Urothelium cell line (cell line): ENCODE measurements at places on chromosomes 5 and 9.

GRCh38 chr9:36146651-36147050 lies 10.1 kb downstream of the GLIPR2 start:
- no peak for DNase-seq

DNA sequence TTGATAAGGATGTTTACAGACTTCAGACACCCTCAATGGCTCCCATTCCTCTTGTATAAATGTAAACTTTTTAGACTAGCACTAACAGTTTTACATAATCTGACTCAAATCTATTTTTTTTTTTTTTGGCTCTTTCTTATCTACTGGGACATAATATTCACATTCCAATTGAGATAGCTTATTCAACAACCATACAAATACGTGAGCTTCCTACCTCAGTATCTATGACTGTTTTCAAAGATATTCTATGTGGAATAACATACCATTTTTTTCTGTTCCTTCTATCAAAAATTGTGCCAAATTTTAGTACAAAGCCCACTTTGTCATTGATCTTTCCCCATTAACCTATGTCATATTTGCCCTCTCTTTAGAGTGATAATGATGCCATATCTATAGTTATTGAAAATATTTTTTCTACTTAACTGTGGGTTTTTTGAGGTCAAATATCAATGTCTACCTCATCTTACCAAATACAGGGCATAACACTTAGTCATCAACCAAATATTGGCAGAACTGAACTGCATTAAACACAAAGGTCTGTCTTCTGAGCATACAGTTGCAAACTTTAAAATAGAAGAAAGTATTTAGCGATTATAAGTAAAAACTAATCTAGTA lies 482.6 kb downstream of the PTPRD start:
- no peak for DNase-seq

DNA sequence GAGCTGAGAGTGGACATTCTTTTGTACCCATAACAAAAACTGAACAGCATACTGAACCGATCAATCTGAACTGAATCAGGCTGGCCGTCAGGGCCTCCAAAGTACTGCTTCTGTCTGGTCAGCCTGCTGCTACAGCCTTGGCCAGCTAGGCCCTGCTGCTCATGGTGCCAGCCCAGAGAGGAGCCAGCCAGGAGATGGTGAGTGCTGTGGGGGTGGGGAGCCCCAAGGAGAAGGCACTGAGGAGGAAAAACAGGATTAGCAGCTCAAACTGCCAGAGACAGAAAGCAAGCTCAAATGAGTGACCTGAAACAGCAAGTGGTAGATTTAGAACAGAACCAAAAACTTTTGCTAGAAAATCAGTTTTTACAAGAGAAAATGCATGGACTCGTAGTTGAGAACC lies 23.9 kb downstream of the SRP19 start:
- no peak for DNase-seq

DNA sequence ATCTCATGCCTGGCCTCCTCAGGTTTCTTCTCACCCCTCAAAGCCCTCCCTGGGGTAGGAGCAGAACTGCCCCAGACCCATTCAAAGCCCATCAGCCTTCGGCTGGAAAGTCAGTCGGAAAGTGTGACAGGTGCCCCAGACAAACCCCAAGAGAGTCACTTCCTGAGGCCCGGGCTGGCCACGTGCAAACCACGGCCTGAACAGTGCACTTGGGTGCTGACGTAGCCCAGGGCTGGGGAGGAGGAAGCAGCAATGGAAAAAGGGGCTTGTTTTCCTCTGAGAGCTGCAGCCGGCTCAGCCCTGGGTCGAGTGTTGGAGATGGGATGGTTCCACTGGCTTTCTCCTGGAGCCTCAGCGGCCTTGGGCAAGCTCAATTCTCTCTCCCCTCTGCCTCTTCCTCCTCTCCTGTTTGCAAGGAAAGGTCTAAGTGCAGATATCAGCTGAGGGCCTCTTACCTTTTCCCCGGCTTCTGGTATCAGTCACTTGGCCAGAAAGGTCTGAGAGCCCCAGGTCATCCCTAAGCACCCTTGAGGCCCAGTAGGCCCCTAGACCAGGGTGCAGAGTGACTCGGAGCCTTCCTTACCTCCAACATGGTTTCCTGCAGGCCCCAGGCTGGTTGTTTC lies 5.9 kb upstream of the EGR1 start:
- DNase-seq = peak; percentile 1

DNA sequence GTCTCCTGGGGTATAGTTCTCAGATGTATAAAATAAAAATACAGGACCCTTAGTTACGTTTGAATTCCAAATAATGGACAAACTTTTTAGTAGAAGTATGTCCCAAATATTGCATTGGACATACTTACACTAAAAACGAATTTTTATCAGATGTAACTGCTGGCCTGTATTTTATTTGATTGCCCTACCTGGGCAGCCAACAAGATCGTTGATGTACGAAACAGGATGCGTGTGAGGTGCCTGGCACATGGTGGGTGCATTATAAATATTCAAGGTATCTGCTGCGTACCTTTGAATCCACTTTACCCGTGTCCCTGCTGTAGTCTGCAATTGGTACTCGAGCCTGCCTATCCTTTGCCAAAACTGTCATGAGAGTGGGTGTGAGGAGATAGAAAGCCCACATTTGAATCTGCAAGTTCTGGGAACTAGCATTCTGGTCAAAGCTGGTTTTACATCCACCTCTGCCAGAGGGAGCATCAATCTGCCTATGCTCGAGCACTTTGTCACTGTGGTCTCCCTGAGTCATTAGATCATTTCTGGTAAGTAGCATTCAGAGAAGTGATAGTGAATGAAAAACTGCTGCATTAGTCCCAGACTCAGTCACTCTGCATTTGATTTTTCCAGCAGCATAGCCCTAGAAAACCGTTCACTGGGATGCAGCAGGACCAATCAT lies 133.7 kb upstream of the IQGAP2 start:
- no peak for DNase-seq

DNA sequence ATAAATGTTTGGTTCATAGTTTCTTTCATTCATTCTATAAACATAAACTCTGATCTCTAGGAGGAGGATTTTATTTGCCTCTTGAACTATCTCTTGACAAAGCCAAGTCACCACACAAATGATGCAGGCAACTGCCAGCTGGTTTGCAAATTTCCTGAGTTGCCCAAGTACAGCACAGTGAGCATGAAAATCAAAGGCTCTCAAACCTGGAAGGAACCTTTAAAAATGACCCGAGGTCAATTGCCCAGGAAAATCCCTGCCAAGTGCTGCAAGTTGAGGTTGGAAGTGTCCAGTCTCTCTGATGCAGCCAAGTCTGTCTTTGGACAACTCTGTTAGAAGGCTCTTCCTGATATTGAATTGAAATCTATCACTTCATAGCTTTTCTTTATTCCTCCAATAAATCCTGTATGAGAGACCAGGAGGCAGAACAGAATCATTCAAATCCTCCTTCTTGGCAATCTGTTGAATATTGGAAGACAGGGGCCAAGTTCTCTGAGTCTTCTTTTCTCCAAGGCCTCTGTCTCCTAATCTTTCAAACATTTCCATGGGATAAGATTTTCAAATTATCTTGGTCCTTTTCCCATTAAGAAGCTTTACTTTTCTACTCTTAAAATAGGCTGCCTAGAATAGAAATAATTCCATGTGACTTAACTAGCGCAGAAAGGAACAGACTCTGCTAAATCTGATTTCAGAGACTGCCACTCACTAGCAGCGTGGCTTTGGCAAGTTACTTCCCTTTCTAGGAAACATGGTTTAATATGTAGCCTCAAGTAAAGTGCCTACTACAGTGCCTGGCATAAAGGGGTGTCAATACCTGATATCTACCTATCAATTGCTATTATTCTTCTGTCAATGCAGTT lies 159.2 kb downstream of the SNX18 start:
- DNase-seq = no peak

GRCh38 chr5:68456756-68457217 lies 241.2 kb downstream of the PIK3R1 start:
- DNase-seq = peak; percentile 70
